ENCODE measurements at places on chromosomes 3 and 15. TPM values are rescaled to one million over a fixed set of nuclear protein-coding genes. Genes with fewer than 3 reads are reported as not detected.

PRR20G gene
- not detected for total RNA-seq

CP gene
- 0.48 TPM for total RNA-seq

DNA sequence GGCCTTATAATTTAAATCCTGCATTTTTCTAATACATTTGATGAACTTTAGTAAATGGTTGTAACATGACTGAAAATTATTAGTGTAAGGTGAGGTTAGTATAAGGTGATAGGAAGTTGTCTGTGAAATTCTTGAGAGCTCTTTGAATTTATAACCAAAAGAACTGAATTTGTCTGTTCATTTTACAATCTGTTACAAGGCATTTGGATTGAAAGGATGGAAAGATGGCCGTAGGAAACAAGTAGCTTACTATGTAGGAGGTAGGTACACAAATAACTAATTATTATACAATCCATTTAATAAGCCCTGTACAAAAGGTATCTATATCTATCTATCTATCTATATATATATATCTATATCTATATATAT is 6.6 kb downstream of the DIPK2A start:
- DNase-seq = no peak

DNA sequence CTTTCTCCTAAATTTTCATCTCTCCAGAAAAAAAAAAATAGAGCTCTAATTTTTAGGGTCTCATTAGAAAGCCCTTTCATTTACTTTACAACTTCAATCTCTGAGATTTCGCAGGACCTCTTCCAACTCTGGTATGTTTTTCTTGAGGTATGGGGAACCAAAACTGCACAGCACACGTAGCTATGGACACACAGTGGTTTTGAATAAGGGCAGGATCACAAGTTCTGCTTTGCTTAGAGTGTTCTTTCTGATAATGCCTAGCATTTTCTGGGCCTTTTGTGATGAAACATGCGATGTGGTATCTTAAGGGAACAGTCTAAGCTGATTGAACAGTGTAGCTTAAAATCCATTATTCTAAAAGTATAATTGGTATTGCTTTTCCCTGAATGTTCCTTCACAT is 25.3 kb downstream of the ZNF592 start:
- no peak for DNase-seq

CNTN3 gene
- 0.50 TPM for total RNA-seq

DNA sequence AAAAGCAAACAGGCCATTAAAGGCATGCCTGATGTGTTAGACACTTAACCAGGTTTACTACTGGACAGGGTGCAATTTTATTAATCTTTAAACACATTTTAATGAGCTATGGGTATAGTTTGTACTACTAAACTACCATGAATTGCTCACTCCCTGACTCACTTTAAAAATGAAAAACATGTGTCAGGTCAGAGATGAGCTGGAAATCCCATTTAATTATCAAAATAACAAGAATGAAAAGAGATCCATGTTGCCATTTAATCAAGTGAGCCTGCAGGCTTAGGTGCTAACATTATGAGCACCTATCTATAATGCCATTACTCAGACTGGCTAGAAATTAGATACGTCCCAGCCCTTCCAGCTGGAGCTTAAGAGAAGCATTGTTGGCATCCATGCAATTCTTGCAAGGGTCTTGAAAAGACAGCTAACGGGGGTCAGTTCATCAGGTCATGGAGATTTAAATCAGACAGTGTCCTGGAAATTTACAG is 224.4 kb downstream of the THRB start:
- DNase-seq = no peak

TRAT1 gene
- not detected for total RNA-seq

DNA sequence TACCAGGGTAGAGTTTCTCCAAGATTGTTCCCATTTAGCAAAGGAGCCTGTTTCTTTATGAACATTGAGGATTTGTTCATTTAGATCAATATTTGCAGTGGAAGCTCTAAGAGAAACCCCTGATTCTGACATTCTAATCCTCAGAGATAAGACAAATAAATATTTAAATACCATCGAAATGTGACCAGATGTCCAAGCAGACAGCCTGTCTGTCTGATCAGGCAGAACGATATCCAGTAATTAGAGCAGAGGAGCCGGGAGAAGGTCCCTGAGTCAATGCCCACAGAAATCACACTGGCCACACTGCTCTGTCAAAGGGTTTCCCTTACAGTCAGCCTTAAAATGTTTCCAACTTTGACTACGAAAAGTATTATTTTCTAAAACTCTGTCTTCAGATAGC is 15.7 kb upstream of the ARPIN start:
- no peak for DNase-seq

Data from astrocyte (in vitro differentiated cells and primary cell).